Sciatic nerve (tissue), 2 donors: ENCODE measurements at places on chromosomes 16 and 17. TPM values are rescaled to one million over a fixed set of nuclear protein-coding genes. Genes with fewer than 3 reads are reported as not detected.

The RFNG gene
- 42.4 TPM for total RNA-seq

The SMIM36 gene
- total RNA-seq, result not detected

The SLC52A1 gene
- not detected for total RNA-seq

The MSLN gene
- total RNA-seq, result 2.9 TPM

The SLC5A10 gene
- not detected for total RNA-seq

GRCh38 chr16:75947626-75948239 lies 221.4 kb upstream of the CPHXL start:
- DNase-seq, result no peak

GRCh38 chr16:57315416-57315815 lies 30.9 kb upstream of the PLLP start:
- no peak for DNase-seq

GRCh38 chr17:60887614-60888028 lies 210.0 kb downstream of the BCAS3 start:
- no peak for DNase-seq
